ENCODE measurements at places on chromosomes 2 and 18. TPM values are rescaled to one million over a fixed set of nuclear protein-coding genes. Genes with fewer than 3 reads are reported as not detected.

DNA sequence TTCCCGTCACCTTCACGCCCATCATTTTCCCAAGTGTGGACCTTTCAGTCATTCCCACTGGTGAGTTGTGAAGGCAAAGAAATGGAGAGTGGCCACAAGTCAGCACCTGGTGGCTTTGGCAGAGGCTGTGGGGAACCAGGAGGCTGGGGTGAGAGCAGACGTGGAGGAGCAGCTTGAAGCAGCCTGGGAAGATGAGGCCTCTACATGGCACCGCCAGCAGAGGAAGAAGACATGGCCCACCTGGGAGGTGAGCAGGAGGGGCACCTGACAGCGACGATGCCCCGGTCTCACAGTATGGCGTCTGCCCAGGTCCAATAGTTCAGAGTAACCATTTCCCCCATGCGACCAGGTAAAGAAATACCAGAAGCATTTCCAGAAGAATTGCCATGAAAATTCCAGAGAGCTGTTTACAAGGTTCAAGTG lies 69.0 kb downstream of the TPO start:
- DNase-seq: no peak

Gene DCC
- not detected for polyA plus RNA-seq

DNA sequence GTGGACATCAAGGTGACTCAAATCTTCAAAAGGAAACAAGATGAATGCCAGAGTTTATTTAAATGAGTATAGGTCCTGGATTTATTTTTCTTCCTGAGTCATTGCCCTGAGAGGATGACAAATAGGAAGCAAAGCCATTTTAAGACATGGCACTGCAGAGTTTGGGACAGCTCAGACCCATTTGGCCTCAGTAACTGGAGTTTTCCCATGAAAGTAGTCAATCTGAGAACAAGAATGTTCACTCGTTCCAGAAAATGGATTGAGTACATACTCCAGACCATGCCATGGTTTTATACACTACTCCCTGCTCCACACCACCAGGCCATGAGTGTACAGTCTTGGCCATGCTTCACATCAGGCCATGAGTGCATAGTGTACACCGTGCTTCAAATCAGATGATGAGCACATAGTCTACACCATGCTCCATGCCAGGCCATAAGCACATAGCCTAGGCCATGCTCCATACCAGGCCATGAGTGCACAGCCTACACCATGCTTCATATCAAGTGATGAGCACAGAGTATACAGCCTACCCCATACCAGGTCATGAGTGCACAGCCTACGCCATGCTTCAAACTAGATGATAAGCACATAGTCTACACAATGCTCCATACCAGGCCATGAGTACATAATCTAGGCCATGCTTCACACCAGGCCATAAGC lies 202.4 kb downstream of the FBXO15 start:
- DNase-seq: no peak

DNA sequence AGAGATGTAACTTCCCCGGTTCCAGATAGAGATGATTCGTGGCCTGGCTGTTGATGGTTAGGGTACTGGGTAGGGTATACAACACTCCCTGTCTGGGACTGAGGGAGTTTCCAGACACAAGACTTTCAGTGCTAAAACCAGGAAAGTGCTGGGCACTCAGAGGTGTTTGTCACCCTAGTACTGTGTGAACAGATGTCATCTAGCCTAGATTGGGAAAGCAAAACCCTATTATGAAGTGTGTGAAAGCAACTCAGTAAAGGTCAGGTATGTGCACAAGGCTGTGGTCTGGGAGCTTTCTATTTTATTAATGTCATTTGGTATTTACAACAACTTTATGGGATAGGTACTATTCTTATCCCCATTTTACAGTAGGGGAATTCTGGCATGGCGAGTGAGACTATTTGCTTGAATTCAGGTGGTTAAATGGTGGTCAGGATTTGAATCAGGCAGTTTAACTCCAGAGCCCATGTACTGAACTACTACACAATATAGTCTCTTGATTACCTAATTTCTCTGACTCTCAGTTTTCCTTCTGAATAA lies 2.6 kb downstream of the BZW1 start:
- DNase-seq: no peak

DNA sequence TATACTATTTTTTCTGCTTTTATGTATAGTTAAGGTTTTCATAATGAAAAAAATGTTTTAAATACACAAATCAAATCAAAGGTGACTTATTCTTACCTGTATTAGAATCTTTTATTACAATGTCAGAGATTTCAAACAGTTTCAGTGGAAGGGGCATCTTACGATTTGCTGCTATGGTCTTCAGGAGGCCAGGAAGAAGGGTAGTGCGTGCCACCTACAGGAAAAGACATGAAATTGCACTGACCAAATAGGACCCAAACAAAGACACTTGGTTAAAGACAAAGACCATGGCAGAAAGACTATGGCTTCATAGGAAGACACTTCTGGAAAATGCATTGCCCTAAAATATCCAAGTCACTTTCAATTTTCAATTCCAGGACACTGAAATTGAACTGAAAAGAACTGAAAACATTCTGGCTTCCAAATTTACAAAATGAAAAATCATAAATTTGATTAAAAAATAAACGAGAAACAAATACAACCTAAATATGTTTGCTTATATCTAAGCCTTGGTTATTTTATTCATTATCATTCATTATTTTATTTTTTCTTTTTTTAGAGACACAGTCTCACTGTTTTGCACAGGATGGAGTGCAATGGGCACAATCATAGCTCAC lies 42.1 kb downstream of the FARSB start:
- DNase-seq: peak; percentile 42

All from small intestine (tissue), 16 donors.